ENCODE measurements at places on chromosomes 6 and 20. TPM values are rescaled to one million over a fixed set of nuclear protein-coding genes. Genes with fewer than 3 reads are reported as not detected.

TMEM74B gene
- 4.8 TPM for total RNA-seq

DLK2 gene
- 0.16 TPM for total RNA-seq

GRCh38 chr6:148945301-148946021, 198.6 kb downstream of the UST start:
- no peak overlapping the region for H3K4me3 ChIP-seq
- H3K27me3 ChIP-seq: no peaks in the 10 kb centered on the region
- no peaks in the 10 kb centered on the region for H3K36me3 ChIP-seq
- peaks cover 14% of the 10 kb centered on the region for H3K4me1 ChIP-seq

- H3K27me3 ChIP-seq: no peaks in the 10 kb centered on the region
- H3K36me3 ChIP-seq: peaks cover 6% of the 10 kb centered on the region
- H3K4me3 ChIP-seq: no peak overlapping the region
- DNase-seq: peak; percentile 86
- H3K27ac ChIP-seq: no peak overlapping the region
- H3K4me1 ChIP-seq: no peaks in the 10 kb centered on the region
These were observed 39.9 kb downstream of the RPRD1B start for GRCh38 chr20:38073307-38074071.

DNA sequence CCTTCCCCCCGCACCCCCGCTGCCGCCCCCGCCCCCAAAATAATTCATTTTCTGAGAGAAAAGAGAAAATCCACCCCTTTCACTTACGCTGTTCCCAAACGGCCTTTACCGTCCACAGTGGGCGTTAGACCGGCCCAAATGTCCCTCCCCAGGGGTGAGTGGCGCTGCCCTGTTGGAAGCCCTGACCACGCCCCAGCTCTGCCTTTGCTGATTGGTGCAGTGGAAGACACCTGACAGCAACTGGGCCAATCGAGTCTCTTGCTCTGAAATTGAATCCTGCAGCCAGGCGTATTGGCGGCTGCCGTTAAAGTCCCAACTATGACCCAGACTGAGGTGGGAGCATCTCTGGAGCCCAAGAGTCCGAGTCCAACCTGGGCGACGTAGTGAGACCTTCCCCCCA, 15.7 kb downstream of the ZFP64 start:
- H3K36me3 ChIP-seq: no peaks in the 10 kb centered on the region
- no peaks in the 10 kb centered on the region for H3K4me1 ChIP-seq
- no peak overlapping the region for H3K27ac ChIP-seq
- no peak overlapping the region for H3K4me3 ChIP-seq
- H3K27me3 ChIP-seq: no peaks in the 10 kb centered on the region
- DNase-seq: no peak

- H3K4me3 ChIP-seq: no peak overlapping the region
- no peak overlapping the region for H3K27ac ChIP-seq
- DNase-seq: peak; percentile 27
- H3K27me3 ChIP-seq: no peaks in the 10 kb centered on the region
These were observed 55.4 kb downstream of the VEGFA start for GRCh38 chr6:43825187-43826115.

GRCh38 chr6:121965739-121966138, 433.7 kb upstream of the HSF2 start:
- H3K4me1 ChIP-seq: no peaks in the 10 kb centered on the region
- H3K4me3 ChIP-seq: no peak overlapping the region

GRCh38 chr6:83849610-83850009, 3.5 kb upstream of the RIPPLY2 start:
- H3K4me3 ChIP-seq: no peak overlapping the region
- H3K27ac ChIP-seq: no peak overlapping the region
- no peaks in the 10 kb centered on the region for H3K36me3 ChIP-seq
- peak; percentile 9 for DNase-seq

DNA sequence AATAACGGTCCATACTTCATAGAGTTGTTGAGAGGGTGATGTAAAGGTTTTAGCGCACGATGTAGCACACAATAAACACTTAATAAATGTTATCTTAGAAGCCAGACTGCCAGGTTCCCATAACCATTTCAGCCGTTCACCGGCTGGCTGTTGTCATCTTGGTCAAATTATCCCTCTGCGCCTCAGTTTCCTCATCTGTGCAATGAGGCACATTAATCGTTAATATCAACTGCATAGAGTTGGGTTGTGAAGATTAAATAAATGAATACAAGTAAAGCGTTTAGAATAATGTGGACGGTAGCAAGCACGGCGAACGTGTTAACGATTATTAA, 432 bp upstream of the PSMF1 start:
- peaks cover 10% of the 10 kb centered on the region for H3K4me1 ChIP-seq
- peak overlapping the region; percentile 95 for H3K4me3 ChIP-seq
- H3K27me3 ChIP-seq: no peaks in the 10 kb centered on the region
- H3K27ac ChIP-seq: no peak overlapping the region

DNA sequence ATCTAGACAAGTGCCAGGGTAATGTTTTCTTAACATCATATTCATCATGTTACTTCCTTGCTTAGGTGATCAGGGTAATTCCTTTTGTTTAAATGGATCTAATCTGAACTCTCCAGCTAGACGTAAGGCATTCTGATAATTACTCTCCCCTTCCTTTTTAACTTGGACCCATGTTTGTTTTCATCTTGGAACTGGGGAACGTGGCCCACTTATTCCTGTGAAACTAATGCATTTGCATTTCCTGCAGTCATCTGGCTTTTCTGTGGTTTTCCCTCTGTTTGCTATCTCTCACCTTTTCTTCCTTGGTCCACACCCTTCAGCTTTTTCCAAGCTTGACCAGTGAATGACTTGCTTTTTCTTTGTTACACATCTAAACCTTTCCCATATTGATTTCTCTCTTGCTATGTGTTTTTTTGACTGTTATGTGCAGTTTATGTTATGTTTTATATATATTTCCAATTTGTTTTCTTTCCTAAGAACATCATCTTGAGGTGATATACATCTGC, 33.3 kb downstream of the SLX4IP start:
- DNase-seq: no peak
- H3K27me3 ChIP-seq: no peaks in the 10 kb centered on the region
- peaks cover 71% of the 10 kb centered on the region for H3K4me1 ChIP-seq
- H3K36me3 ChIP-seq: no peaks in the 10 kb centered on the region

DNA sequence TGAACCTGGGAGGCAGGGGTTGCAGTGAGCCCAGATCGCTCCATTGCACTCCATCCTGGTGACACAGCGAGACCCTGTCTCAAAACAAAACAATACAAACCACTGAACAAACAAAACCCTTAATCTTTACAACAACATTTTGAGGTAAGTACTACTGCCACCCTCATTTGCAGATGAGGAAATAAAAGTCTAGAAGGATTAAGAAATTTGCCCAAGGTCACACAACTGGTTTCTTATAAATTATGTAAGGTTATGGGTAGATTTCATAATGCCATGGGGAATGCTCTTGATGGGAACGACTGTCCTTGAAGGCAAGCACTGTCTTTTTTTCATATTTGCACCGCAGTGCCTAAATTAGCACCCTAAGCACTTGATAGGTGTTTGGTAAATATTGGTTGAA, 13.8 kb upstream of the B4GALT5 start:
- no peak for DNase-seq
- H3K4me3 ChIP-seq: no peak overlapping the region
- no peaks in the 10 kb centered on the region for H3K27me3 ChIP-seq
- no peak overlapping the region for H3K27ac ChIP-seq
- no peaks in the 10 kb centered on the region for H3K36me3 ChIP-seq

Measured in GM23338 (cell line).